CD4-positive, alpha-beta T cell treated with Interleukin-15 for 1 hour (primary cell): ENCODE measurements at places on chromosomes 4 and X.

- DNase-seq: no peak
These were observed 2.4 kb upstream of the ARHGEF6 start for GRCh38 chrX:136783159-136783558.

DNA sequence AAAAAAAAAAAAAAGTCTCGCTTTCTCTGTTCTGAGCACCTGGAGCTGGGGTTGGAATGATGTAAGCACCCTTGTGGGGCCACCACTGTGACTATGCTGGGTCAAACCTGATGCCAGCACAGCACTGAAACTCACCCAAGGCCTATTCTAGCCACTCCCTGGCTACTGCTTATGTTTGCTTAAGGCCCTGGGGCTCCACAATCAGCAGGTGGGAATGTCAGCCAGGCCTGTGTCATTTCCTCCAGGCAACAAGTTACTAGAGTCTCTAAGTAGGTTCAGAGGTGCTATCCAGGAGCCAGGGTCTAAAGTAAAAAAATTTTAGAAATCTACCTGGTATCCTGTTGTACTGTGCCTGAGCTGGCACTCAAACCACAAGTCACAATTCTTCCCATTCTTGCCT lies 1306.8 kb downstream of the STIM2 start:
- DNase-seq: no peak

GRCh38 chr4:98448908-98449307 lies 187.7 kb downstream of the RAP1GDS1 start:
- DNase-seq: peak; percentile 37

GRCh38 chr4:182853731-182854330 lies 63.4 kb downstream of the DCTD start:
- DNase-seq: no peak

DNA sequence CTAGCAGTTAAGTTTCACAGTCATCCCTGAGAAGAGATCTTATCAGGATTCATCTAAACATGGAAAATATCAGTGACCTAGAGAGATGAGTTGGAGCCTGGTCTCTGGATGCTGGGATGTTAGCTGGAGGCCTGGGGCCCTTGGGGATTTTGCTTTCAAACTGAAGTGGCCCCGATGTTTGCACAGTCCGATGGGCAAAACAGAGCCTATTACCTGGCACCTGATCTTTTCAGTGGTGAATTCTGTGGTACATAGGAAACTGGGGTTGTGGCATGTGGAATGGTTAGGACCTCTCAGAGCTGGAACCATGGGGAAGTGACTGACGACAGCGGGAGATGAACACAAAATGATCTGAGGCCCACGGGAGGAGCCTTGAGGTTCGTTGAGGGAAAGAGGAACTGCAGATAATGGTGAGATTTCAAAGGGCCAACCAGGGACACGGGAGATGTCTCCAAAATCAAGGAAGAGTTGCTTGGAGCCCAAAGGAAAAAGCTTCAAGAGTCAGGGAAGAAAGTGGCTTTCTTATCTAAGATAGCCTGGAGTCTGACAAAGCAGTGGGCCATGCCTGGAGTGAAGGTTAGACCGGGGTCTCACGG lies 17.8 kb upstream of the TENM3 start:
- DNase-seq: no peak

- no peak for DNase-seq
These were observed 139.2 kb upstream of the AADAT start for GRCh38 chr4:170229006-170229405.

DNA sequence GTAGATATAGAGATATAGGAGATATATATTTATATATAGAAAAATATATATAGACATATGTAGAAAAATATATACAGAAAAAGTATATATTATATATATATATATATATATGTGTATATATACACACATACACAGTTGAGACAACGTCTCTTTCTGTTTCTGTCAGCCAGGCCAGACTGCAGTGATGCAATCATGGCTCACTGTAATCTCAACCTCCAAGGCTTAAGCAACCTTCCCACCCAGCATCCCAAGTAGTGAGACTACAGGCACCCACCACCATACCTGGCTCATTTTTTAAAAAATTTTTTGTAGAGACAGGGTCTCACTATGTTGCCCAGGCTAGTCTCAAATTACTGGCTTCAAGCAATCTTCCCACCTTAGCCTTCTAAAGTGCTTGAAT lies 426.3 kb downstream of the GPM6A start:
- no peak for DNase-seq

- DNase-seq: no peak
These were observed 7.5 kb upstream of the CDKL2 start for GRCh38 chr4:75637827-75638226.

GRCh38 chr4:80259012-80259411 lies 7.5 kb upstream of the FGF5 start:
- no peak for DNase-seq

DNA sequence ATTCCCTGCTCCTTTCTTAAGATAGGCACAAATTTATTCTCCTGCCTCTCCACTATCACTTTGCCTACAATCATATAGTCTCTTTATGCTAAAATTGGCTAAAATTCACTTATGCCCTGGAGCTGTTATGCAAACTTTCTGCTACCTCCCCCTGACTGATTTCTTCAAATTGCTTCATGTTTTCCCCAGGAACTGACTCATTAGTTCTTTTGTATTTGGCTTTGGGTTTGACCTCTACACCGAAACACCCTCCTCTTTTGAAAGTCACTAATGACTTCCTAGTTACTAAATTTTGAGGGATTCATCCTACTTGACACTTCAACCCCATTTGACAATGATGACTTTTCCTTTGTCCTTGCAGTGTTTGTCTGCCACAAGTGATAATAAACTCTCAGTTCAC lies 222.6 kb downstream of the NDST4 start:
- DNase-seq: no peak

DNA sequence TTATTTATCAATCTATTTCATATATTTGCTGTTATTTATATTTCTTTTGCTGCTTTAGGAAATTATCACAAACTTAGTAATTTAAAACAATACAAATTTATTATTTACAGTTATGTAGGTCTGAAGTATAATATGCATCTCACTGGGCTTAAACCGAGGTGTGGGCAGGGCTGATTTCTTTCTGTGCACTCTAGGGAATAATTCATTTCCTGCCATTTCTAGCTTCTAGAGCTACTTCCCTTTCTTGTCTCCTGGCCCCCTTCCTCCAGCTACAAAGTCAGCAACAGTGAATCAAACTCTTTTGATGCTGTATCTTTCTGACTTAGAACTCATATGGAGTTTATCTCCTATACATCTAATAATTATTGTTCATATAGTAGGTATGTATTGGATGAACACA lies 303.5 kb upstream of the ARSJ start:
- DNase-seq: no peak

GRCh38 chr4:85477534-85477933 lies 2.6 kb downstream of the ARHGAP24 start:
- DNase-seq: no peak

- no peak for DNase-seq
These were observed 26.8 kb upstream of the AP1S2 start for GRCh38 chrX:15881381-15881897.

GRCh38 chrX:9233141-9233540 lies 199.2 kb upstream of the FAM9B start:
- DNase-seq: no peak

- DNase-seq: no peak
These were observed 25.3 kb downstream of the APBB2 start for GRCh38 chr4:41189076-41189475.

DNA sequence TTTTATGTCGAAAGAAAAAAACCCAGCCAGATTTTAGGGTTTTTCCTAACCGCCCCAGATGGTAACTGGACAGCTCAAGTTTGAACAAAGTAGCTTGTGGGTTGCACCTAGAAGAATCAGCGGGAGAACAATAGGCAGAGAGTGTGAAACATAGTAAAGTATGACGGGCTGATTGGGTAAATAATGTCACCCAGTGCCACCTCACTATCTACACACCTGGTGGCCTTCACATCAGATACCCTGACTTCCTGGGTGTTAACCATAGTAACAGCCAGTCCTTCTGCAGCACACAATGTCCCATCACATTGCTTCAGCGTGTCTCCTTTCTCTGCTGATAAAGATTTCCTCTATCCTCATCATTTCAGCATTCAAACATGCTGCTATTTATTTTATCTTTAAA lies 159.1 kb upstream of the HS3ST1 start:
- no peak for DNase-seq

DNA sequence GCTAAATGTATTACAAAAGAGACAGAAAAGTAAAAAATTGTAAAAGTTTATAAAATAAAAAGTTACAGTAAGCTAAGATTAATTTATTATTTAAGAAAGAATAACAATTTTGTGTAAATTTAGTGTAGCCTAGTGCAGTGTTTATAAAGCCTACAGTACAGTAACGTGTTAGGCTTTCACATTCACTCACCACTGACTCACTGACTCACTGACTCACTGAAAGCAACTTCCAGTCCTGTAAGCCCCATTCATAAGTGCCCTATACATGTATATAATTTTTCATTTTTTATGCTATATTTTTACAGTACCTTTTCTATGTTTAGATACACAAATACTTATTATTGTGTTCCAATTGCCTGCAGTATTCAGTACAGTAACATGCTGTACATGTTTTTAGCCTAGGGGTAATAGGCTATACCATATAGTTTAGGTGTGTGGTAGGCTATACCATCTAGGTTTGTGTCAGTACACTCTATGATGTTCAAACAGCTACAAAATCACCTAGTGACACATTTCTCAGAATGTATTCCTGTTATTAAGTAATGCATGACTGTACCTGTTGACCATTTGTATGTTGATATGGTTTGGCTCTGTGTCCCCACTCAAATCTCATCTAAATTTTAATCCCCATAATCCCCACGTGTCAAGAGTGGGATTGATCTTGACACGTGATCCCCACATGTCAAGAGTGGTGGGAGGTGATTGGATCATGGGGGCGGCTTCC lies 57.9 kb downstream of the CFAP299 start:
- no peak for DNase-seq

DNA sequence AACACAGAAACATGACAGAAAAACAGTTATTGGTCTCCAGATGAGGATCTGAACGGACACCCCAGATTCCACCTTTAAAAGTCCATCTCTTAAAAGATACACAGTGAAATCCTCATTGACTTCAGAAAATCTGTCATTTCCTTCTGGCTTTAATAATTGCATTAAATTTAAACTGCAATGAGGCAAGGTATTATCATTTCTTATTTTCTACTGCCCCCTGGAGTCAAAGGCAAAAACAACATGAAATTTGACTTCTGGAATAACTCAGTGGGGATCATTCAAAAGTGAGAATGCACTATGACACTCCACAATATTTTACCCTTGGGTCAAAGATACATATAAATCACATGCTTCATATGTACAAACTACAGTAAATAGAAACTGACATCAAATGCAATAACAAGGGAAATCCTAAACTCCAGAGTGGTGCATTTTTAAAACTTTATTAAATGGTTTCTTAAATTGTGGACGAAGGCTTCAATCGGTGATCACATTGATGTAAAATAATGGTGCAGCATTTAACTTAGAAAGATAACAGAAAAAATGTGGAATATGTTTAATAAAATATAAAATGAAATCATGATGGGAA lies 56.4 kb upstream of the SPANXN1 start:
- no peak for DNase-seq

GRCh38 chrX:1902901-1903235 lies 288.0 kb downstream of the ASMT start:
- no peak for DNase-seq

- DNase-seq: no peak
These were observed 240.7 kb downstream of the IQCM start for GRCh38 chr4:149574971-149575370.

DNA sequence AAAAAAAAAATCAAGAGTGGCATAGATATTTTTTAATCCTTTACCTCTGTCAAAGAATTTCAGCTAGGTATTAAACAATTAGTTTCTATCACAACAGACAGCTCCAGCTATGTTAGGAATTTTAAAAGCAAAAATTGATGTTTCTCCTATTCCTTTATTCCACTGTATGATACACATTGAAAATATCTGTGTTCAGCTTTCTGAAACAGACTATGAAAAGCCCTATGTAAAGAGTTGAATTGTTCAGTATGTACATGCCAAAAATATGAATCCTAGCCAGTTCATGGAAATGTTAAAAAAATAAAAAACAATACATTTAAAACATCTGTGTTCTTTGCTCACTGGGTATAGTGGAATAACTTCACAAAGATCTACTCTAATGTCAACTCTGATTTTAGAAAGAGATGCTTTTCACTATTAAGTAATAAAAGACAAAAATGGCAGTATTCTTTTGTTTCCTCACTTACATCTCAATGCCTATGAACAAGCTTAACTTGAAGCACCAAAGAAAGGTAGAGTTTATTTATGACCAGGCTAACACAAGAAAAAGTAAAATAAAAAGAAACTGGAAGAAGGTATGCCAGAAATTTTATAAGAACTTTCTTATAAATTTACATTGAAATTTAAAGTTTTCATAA lies 32.1 kb downstream of the FBXW7 start:
- no peak for DNase-seq

- no peak for DNase-seq
These were observed 70.2 kb upstream of the NUDT6 start for GRCh38 chr4:122992641-122993040.

DNA sequence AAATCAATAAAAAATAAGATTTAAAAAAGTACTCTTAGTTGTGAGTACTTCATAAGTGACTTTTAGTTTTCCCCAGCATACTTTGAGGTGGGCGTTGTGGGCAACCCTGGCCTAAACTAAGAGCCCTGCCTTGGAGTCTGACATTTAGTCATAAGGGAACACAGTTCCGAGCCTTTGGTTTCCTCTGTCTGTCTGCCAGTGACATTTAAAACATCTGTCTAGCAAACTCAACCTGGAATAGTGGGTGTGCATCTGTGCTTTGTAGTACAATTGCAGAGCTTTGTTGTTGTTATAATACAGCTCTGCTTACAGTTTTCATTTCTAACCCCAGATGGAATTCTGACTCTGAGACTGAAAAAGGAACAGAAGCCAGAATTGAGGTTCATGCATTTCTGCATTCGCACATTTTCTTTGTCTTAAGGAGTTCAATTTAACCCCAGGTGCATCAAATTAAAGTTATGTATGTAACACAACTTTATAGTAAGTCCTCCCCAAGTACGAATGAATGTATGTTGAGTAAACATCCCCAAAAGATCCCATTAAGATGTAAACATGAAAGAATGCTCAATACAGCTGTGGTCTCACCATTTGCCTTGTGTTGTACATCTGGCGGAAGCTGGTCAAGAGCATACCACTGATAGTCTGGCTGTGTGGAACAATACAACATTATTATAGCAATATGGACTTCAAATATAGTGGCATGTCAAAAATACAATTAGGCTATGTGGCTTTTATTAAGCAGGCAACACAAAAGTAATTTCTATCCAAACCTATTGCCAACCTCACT lies 25.9 kb downstream of the TNIP3 start:
- DNase-seq: peak; percentile 27

DNA sequence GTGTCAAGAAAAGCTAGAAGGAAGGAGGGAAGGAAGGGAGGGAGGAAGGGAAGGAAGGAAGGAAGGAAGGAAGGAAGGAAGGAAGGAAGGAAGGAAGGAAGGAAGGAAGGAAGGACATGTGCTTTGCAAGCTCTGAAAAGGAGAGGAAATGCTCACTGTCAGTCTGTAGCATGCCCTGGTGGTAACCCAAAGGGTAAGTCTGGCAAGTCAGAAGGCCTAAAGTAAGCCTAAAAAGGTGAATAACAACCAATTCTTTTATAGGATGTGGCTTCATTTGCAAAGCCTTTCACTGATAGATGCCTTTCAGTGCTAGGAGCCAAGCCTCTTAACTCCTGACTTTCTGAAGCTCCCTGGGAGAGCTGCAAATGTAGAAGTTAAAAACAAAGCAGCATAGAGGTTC lies 542.6 kb downstream of the CFAP47 start:
- no peak for DNase-seq
